Right lung (tissue), 10 donors: ENCODE measurements at places on chromosomes 6 and 20. TPM values are rescaled to one million over a fixed set of nuclear protein-coding genes. Genes with fewer than 3 reads are reported as not detected.

GRCh38 chr6:112773187-112773586, 426.1 kb downstream of the RFPL4B start:
- no peak for DNase-seq

GRCh38 chr6:34233867-34234266, 2.8 kb upstream of the HMGA1 start:
- DNase-seq, result no peak

PNLDC1 gene
- polyA plus RNA-seq, result 0.17 TPM

SIRPB2 gene
- polyA plus RNA-seq, result 2.7 TPM

PCK1 gene
- polyA plus RNA-seq, result 0.37 TPM

DNA sequence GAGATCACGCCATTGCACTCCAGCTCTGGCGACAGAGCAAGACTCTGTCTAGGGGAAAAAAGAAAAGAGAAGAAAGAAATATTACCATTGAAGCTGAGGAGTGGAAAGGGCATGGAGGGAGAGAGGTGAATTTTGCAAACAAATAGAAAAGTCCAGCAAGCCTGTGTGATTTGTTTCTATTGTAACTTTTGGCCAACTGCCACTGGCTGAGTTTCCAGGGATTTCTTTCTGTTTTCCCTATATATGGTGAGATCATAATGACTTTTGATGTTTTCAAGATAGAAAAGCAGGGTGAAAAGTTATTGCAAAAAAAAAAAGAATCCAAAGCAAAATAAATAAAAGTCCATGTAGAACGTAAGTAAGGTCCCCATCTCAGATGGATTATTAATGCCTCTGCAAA, 184.2 kb upstream of the RALGAPA2 start:
- DNase-seq, result no peak

DNA sequence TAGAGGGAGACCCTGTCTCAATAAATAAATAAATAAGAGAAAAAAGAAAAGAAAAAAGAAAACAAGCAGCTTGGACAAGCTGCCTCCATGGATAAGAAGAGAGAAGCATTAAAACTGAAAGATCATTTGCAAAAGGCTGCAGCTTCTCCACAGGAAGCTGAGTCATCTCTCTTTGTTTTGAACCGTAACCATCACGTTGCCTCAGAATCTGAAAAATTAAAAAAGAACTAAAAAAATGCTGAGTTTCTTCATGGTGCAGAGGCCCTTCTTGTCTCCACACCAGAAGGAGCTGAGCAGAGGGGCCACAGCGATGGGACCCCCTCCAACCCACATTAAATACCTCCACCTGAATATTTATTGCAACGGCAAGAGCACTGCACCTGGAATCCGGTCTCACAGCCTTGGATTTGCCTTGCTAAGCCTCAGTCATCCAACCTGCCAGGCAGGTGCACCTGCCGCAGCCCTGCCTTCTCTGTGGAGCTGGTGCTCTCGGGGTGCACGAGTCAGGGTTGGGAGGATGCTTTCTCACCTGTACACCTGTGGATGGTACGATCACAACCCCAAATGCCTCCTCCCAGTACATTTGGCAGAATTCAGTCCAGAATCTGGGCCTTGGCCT, 28.1 kb downstream of the TOX2 start:
- DNase-seq, result no peak

DNA sequence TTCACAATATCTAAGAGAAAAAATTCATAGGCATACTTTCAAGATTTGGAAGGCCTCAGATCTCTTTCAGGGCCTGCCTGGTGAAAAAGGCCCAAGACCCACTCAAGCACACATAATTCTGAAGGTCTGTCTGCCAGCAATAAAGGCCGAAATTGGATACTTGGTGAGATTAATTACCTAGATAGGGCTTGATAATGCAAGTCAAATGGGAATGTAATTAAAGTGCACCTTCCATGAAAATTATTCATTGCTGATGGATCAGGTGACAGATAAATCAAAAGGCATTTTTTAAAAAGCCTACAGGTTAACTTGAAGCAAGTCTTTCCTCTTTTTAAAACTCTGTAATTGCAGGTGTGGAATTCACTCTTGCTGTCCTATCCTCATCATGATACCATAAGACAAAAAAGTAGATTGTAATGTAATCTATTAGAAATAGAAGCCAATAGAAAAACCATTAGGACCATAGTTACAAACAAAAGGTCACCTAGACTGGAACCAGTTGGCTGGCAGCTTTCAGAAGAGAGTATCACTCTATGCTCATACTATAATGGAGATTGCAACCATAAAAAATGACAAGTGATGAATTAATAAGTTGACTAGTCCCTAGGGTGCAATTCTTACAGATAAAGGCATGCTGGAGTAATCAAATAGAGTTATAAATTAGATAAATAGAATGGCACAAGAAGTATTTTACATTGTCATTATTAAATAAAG, 77.3 kb downstream of the EPHA7 start:
- DNase-seq, result no peak

FAM217B gene
- 30.1 TPM for polyA plus RNA-seq

DNA sequence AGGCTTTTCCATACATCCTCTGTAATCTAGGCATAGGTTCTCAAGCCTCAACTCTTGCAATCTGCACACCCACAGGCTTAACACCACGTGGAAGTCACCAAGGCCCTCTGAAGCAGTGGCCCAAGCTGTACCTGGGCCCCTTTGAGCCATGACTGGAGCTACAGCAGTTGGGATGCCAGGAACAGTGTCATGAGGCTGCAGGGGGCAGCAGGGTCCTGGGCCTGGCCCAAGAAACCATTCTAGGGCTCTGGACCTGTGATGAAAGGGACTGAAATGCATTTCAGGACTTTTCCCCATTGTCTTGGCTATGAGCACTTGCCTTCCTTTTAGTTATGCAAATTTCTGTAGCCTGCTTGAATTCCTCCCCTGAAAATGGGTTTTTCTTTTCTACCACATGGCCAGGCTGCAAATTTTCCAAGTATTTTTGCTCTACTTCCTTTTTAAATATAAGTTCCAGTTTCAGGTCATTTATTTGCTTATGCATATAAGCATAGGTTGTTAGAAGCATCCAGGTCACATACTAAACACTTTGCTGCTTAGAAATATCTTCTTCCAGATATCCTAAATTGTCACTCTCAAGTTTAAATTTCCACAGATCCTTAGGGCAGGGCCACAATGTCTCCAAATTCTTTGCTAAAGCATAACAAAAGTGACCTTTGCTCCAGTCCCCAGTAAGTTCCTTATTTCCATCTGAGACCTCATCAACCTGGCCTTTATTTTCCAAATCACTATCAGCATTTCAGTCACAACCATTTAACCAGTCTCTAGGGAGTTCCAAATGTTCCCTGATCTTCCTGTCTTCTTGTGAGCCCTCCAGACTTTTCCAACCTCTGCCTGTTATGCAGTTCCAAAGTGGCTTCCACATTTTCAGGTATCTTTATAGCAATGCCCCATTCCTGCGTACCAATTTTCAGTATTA, 48.6 kb upstream of the CD2AP start:
- no peak for DNase-seq

GRCh38 chr20:10218536-10219451, at the start of gene SNAP25:
SNAP25 (plus strand) TSS chr20:10218830; CDS start chr20:10275492, 56,662 bp downstream.
- peak; percentile 80 for DNase-seq

DNA sequence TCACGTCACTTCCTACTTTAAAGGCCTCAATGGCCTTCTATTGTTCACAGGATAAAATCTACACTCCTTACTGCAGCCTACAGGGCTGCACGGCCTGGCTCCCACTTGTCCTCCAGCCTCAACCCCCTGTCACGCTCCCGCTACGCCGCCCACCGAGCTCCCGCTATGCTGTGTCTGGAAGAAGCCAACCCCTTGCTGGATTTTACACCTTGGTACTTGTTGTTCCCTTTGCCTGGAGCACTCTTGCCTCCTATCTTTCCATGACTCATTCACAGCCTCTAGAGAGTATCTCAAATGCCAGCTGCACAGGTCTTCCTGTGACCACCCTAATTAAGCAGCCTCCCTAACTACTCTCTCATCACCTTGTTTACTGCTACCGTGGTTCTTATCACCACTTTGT, 259.9 kb downstream of the PRKN start:
- DNase-seq, result no peak

ASIP gene
- polyA plus RNA-seq, result not detected

DNA sequence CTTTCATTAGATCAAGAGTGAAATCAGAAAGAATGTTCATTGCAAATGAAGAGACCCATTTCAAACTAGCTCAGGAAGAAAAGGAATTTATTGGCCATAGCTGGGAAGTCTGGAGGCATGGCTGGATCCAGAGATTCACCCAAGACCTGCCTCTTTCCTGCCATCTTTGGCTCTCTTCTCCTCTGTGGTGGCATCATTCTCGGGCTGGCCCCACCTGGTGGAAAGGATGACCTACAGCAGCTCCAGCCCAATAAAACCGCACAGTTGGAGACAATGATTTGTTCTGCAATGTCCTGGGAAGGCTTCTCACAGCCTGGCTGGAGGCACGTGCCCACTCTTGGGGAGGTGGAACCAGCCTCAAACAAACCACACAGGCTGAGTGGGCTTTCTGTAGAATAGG, 18.1 kb upstream of the FERMT1 start:
- no peak for DNase-seq

GRCh38 chr6:14452567-14453527, 335.3 kb downstream of the CD83 start:
- DNase-seq, result no peak

DNA sequence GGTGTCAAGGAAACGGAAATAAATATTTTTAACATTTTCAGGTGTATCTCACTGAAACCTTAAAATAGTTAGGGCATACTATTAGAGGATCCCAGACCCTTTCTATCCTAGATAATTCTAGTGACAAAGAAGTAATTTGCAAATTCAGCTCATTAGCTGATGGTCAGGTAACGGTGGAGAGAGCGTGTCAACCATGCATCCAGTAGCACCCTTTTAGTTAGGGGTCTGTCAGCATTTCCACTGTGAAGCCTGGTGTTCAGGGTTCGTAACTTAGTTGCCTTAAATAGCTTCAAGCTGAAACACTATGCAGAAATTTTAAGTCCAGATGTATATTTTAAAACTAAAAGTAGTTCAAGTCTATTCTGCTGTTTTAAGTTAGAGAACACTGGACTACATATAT, 48.5 kb upstream of the SUPT3H start:
- DNase-seq, result no peak

NHLRC1 gene
- 2.6 TPM for polyA plus RNA-seq

TNFRSF6B gene
- polyA plus RNA-seq, result 2.0 TPM

DNA sequence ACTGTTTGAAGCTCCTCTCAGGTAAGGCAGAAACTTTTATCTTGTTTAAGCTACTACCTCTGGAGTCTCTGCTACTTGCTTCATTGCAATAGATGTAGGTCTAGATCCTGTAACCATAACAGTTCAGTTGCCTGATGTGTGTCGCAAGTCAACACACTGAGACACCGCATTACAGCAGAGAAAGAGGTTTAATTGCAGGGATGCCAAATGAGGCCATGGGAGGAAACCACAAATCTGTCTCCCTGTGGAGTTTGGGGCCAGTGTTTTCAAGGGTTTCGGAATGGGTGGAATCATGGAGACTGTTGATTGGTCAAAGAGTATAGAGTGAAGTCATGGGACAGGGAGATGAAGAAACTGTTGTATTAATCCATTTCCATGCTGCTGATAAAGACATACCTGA, 57.1 kb upstream of the RBM24 start:
- DNase-seq, result no peak

- DNase-seq, result no peak
These were observed 14.3 kb upstream of the GOPC start for GRCh38 chr6:117616391-117617209.

GRCh38 chr20:54097236-54097529, 26.8 kb upstream of the BCAS1 start:
- DNase-seq, result no peak

DNA sequence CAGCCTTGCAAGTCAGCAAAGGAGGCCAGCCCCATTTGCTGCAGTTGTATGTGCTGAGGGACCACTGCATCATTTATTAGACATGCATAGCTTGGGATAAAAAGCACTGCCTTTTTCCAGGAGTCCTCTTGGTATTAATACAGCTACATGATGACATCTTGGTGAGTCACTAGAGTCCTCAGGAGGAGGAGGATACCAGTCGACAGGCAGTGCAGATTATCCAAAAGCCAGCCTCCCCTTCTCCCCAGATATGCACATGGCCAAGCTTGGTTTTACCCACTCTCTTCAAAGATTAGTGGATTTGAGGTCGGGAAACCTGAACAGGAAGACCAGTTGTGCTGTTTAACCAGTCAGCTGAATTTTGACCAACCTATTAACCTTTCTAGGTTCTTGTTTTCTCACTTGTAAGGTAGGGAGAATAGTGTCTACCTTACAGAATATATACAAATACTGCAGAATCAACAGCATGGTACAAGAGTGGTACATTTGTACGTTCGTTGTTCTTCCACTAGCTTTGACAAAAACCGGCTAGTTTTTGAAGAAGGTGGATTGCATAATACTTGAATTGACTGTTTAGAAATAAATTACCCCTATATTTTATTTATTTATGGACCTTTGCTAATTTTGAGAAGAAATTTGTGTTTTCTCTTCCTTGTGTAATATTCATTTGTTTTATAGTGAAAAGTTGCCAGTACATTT, 31.9 kb downstream of the VAPB start:
- DNase-seq, result no peak

- no peak for DNase-seq
These were observed 120.2 kb upstream of the LOC128125822 start for GRCh38 chr6:63452125-63452524.

CLPSL2 gene
- not detected for polyA plus RNA-seq

DNA sequence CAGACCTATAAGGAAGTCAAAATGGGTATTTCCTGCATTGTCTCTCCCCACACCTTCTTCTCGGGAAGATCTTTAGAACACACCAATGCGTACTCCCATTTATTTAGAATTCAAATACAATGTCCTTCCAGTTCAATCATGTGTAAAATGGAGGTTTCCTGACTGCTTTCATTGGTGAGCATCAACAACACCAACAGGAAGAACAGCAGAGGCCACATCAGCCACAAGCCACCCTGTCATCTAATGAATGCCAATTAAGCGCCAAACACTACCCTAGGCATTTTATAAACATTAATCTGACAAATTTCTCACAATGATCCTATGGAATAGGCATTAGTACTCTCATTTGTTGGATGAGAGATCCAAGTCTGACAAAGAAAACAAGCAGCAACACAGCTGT, 68.4 kb upstream of the SMLR1 start:
- DNase-seq, result no peak

DNA sequence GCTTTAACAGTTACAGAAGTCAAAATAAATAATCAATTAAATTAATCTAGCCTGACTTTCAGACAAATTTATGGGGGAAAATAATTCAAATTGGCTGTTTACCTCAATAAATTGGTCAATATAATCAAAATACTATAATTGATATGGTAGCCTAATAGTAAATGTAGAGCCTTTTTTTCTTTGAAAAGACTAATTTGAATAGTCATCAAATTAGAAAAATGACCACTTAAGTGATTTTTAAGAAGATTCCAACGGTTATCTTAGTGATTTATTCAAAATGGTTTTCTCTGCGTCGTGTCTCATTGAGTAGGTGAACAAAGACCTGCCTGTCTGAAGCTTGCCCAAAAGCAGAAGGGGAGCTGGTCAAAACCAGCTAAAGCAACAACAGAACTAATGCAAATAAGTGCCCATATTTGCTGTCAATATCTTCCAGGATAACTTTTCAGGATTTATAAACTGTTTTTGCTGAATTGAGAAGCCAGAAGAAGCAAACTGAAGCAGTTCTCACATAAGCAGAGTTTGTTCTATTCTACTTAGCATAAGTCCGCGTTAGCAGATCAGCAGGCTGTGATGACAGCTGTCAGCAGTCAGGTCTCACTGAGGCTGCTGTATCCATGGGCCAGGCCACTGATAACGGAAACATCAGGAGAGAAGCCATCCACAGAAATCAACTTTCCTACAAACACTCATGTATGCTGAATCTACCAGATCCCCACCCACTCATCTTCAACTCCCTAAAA, 7.0 kb downstream of the RCAN2 start:
- peak; percentile 14 for DNase-seq
